ENCODE measurements at places on chromosomes 3 and 15.

DNA sequence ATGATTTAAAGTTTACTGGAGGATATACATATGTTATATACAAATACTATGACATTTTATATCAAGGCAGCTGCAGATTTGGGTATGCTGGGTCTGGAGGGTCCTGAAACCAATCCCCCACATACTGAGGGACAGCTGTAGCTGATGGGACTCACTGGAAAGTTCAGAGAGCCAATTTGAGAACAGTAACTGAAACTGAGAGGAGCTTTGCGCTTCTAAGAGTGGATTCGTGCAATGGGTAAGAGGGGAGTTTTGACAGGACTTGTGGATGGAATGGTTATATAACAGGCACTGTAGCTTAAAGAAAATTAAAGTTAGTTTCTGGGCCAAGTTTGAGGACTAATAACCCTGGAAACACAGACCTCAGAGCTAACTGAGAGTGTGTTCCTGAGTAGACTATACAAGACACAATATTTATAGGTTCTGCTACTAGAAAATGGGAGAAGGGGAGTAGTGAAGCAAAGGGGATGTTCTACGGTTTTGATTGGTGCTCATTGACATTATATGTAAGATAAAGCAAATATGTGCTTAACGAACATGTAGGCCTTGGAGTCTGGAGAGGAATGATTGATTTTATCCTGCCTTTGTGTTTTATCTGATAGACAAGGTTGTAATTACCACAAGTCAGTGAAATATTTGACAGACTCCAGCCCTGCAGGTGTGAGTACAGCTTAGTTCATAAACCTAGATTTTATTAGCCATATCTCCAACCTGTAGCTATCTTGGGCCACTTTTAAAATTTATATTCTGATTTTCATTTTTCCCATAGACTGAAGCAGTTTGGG, 4.8 kb upstream of the ZMAT3 start:
- DNase-seq: no peak

DNA sequence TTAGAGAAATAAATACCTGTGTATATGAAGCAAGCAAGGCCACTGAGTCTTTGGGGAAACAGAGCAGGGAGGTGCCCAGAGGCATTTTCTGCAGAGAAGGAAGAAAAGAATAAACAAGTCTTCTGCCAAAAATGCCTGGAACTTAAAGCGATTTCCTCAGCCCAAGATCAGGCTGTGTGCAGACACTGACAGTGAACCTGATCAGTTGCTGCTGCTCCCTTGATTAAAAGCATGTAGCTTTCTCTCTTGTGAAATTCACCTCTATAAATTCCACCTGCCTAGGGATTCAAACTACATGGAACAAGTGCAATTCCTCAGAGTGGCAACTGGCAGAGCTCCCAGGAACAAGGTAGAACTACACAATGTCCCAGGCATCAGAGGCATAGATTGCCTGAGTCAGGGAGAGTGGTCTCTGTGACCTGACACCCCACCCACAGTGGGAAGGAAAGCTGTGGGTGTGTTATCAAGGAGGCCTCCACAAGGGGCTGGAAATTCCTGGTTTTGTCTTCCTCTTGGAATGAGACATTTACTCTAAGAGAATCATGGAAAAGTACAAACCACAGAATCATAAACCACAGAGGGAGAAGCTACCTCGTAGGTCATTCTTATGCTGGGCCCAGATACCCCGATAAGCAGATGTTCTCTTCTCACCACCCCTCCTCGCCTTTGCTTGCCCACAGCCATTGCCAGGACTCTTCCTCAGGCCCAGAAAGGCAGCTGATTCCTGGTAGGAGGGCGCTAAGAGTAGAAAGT, 1.8 kb upstream of the ZBTB38 start:
- no peak for DNase-seq

- DNase-seq: no peak
Measured at GRCh38 chr3:190204200-190204599, 83.5 kb upstream of the P3H2 start.

GRCh38 chr3:37670961-37671483, 190.7 kb upstream of the CTDSPL start:
- DNase-seq: no peak

- no peak for DNase-seq
Measured at GRCh38 chr3:140545756-140546155, 132.1 kb upstream of the TRIM42 start.

GRCh38 chr3:184531626-184532280, 29.8 kb upstream of the EPHB3 start:
- DNase-seq: no peak

DNA sequence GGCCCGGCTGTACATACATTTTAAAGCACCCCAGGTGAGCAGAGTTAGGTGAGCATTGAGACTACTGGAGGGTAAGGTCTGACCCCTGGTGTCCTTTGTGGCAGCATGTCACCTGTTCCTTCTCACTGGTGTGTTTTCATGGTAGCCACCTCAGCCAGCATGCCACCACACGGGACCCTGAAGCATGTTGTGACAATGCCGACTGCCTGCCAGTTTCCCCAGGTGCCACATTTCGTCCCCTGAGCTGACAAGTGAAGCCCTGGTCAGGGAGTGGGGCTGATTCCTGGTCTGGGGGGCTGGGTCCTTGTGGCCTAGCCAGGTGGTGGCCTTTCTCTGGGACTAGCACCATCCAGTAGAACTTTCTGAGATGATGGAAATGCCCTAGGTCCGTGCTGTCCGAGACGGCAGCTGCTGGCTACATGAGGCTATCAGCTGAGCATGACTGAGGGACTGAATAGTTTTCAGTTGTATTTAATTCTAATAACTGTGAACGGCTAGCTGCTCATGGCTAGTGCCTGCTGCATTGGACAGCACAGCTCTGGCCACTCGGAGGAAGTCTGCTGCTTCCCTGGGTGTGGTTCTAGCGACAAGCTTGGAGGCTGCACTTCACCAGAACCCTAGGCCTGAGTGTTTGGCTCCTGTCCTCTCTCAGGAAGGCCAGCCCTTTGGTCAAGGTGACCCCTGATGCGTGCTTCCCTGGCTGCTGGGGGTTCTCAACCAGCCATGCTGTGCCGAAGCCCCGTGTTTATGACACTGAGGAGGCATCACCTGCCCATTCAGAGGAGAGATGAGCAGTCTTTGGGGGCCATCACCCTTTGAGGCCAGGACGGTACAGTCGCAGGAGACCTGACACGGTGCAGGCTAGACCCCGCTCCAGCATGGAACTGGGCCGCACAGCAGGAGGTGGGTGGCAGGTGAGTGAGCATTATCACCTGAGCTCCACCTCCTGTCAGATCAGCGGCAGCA, 3.9 kb downstream of the C3orf22 start:
- no peak for DNase-seq

GRCh38 chr3:70620367-70620766, 307.9 kb upstream of the MDFIC2 start:
- DNase-seq: no peak

DNA sequence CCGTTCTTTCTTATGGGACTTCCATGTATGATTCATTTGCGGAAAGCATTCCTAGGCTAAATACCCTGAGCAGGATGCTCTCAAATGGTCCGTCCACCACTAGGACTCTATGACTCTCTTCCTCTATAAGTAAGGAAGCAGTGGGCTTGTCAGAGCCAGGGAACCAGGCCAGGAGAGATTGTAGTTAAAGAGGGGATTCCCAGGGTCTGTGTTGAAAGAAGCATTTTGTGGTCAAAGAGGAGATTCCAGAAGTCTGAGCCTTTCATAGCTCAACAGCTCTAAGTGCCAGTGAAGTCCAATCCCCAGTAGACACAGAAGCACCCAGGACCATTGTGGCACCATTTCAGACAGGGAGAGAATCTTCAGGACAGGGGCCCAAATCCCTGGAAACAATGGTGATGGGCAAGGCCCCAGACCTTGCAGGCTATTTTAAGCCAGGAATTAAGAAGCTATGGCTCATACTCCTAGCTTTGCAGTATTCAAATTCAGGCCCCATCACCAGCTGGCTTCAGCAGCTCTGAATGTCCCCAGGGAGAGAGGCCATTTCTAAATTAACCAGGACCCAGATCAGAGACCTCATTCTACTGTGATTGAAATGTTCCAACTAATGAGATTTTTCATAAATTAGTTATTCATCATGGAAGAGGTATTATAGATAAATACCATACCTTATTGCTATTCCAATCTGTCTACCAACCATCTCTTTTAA, 81.7 kb downstream of the CD47 start:
- no peak for DNase-seq

DNA sequence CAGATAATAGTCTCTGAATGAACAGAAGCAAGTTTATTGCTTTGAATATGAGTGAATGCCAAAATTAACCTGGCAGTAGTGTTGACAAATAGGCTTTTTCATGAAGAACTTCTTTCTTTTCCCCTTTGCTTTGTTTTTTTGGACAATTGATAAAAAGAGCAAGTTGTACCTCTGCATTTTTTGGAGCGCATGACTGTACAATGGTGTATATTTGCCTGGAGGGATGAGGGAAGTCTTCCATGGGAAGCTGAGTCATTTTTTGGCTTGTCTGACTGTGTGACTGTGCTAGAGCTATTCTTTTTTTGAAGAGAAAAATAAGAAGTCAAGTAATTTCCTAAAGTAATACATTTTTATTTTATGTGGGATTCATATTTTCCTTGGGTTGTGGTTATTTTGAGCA, 186.9 kb downstream of the KLHL25 start:
- DNase-seq: no peak
